ENCODE measurements at places on chromosomes 3 and 15.

- no peak for DNase-seq
Measured at GRCh38 chr3:26422415-26422814, 200.2 kb upstream of the LRRC3B start.

GRCh38 chr3:153284282-153284938 lies 122.4 kb downstream of the RAP2B start:
- DNase-seq, result peak; percentile 67

- DNase-seq, result no peak
Measured at GRCh38 chr15:44580105-44580504, 43.2 kb downstream of the EIF3J start.

GRCh38 chr3:39222462-39222861 lies 30.1 kb upstream of the XIRP1 start:
- DNase-seq, result no peak

GRCh38 chr3:99965077-99965476 lies 147.4 kb downstream of the CMSS1 start:
- DNase-seq, result no peak

All from KBM-7 (cell line).